ENCODE measurements at places on chromosomes 5 and 9.

DNA sequence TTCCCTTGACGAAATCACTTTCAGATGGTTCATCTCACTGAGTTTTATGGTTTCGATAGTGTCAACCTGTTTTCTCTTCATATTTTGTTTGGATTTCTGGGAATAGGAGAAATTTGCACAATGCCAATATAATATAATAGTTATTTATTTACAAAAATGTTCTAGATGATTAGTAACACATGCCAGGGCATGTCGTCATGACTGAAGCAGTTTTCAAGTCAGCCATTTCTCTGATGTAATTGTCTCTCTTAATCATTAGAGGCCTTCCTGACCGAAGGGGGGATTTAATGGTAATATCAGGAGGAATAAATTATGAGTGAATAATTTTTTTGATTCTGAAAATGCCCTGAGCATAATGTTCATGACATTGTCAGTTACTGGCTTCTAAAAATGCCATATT lies 246.5 kb upstream of the ATP10B start:
- no peak overlapping the region for H3K4me3 ChIP-seq
- no peaks in the 10 kb centered on the region for H3K4me1 ChIP-seq
- H3K27me3 ChIP-seq, result no peaks in the 10 kb centered on the region
- no peak overlapping the region for H3K27ac ChIP-seq
- DNase-seq, result no peak
- no peaks in the 10 kb centered on the region for H3K36me3 ChIP-seq

- no peaks in the 10 kb centered on the region for H3K4me1 ChIP-seq
- H3K36me3 ChIP-seq, result no peaks in the 10 kb centered on the region
- no peak overlapping the region for H3K27ac ChIP-seq
- H3K4me3 ChIP-seq, result no peak overlapping the region
Measured at GRCh38 chr5:88483964-88484672, 215.5 kb upstream of the TMEM161B start.

DNA sequence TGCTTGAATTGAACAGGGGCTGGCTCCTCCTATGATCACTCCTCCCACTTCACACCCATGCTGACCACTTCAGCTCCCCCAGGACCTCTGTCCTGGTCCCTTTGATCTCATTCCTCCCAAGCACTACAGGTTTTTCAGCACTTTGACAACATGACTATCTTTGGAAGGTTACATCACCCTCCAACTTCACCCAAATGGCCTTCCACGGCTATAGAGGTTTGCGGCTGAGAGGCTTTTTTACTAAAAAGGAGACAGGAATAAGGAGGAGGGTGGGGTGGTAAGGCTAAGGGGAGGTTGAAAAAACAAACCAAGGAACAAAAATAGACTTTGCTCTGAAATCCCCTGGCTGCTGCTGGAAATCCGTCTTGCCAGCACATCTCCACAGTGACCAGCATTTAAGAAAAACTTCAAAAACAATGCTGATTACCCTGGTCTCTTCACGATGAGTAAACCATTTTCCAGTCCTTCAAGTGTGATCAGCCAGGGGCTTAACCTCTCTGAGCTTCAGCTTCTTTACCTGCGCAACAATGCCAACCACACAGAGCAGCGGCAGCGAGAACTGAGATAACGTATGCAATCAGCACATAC lies 102.7 kb downstream of the DPYSL3 start:
- no peaks in the 10 kb centered on the region for H3K4me1 ChIP-seq
- H3K27ac ChIP-seq, result no peak overlapping the region
- H3K27me3 ChIP-seq, result no peaks in the 10 kb centered on the region
- no peak overlapping the region for H3K4me3 ChIP-seq
- H3K36me3 ChIP-seq, result no peaks in the 10 kb centered on the region

DNA sequence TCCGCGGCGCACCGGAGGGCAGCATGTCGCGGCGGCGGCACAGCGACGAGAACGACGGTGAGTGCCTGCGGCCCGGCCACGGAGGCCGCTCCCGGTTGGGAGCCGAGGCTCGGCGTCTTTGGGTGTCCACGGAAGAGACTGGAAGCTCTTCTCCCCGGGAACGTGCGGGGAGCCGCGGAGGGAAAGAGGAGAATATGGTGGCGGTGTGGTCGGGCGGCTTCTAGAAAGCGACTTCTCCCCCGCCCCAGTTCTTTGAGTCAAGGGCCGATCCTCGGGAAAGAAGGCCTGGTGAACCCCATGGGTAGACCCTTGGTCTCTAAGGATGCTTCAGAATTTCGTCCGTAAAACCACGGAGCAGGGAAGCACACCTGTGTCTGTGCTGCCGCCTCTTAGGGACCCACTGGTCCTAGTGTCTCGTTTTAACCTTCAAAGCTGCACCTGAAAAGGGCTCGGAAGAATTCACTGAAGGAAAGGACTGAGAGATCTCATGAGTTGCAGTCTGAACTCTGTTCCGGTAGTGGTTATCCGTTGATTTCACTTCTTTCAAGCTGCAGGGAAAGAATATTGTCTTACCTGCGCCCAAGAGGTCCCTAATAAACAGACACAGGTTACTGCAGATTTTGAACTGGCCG lies 354 bp downstream of the NCBP1 start:
- H3K4me1 ChIP-seq, result peaks cover 54% of the 10 kb centered on the region
- no peaks in the 10 kb centered on the region for H3K27me3 ChIP-seq
- DNase-seq, result no peak
- H3K36me3 ChIP-seq, result peaks cover 19% of the 10 kb centered on the region
- peak overlapping the region; percentile 100 for H3K4me3 ChIP-seq
- H3K27ac ChIP-seq, result peak overlapping the region; percentile 99

- H3K4me3 ChIP-seq, result peak overlapping the region; percentile 96
- peak; percentile 57 for DNase-seq
- H3K36me3 ChIP-seq, result peaks cover 25% of the 10 kb centered on the region
- H3K4me1 ChIP-seq, result peaks cover 47% of the 10 kb centered on the region
- peak overlapping the region; percentile 94 for H3K27ac ChIP-seq
- H3K27me3 ChIP-seq, result no peaks in the 10 kb centered on the region
Measured at GRCh38 chr5:108380531-108381349, 1.2 kb downstream of the FBXL17 start.

DNA sequence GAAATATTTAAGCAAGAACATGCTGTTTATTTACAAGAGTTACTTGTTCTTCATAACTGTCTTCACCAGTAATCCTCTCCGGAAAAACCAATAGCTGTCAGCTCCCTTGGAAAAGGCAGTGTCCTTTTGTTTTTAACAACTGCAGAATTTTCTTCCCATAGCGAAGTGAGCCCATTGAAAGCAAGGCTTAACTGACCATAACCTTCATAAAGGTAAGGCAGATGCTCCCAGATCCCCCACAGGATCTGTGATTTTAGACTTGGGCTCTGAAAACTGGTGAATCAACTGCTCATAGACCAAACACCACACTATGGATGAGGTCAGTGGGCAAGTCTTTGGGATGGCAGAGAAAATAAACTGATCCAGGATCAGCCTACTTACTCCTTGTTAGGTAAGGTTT lies 155.0 kb downstream of the GLIS3 start:
- no peak overlapping the region for H3K4me3 ChIP-seq
- peaks cover 18% of the 10 kb centered on the region for H3K27me3 ChIP-seq
- DNase-seq, result no peak

DNA sequence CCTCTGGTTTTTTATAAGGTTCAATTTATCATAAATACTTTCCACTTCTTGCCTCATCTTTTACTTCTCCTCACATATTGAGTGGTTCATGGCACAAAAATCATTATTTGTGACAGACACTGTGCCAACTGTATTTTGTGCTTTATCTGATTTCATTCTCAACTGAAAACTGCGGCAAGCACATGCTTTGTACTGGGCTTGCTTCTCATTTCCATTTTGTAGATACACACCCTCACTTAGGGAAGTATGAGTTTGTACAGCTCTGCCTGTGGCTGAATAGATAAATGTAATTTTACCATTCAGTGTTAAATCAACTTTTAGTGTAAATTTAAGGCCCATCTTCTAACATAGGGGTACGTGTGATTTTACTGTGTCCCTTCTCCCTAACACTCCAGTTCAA lies 83.6 kb downstream of the ANXA2R start:
- no peak overlapping the region for H3K4me3 ChIP-seq
- DNase-seq, result no peak
- H3K27ac ChIP-seq, result no peak overlapping the region
- H3K27me3 ChIP-seq, result no peaks in the 10 kb centered on the region
- H3K36me3 ChIP-seq, result peaks cover 2% of the 10 kb centered on the region

- peaks cover 4% of the 10 kb centered on the region for H3K4me1 ChIP-seq
- H3K27ac ChIP-seq, result no peak overlapping the region
- H3K4me3 ChIP-seq, result no peak overlapping the region
- H3K36me3 ChIP-seq, result no peaks in the 10 kb centered on the region
Measured at GRCh38 chr5:60604771-60605170, 95.2 kb downstream of the DEPDC1B start.

GRCh38 chr9:131039129-131039954 lies 30.4 kb downstream of the LAMC3 start:
- no peak overlapping the region for H3K27ac ChIP-seq
- DNase-seq, result no peak
- H3K4me3 ChIP-seq, result no peak overlapping the region
- H3K27me3 ChIP-seq, result peaks cover 8% of the 10 kb centered on the region
- no peaks in the 10 kb centered on the region for H3K36me3 ChIP-seq

DNA sequence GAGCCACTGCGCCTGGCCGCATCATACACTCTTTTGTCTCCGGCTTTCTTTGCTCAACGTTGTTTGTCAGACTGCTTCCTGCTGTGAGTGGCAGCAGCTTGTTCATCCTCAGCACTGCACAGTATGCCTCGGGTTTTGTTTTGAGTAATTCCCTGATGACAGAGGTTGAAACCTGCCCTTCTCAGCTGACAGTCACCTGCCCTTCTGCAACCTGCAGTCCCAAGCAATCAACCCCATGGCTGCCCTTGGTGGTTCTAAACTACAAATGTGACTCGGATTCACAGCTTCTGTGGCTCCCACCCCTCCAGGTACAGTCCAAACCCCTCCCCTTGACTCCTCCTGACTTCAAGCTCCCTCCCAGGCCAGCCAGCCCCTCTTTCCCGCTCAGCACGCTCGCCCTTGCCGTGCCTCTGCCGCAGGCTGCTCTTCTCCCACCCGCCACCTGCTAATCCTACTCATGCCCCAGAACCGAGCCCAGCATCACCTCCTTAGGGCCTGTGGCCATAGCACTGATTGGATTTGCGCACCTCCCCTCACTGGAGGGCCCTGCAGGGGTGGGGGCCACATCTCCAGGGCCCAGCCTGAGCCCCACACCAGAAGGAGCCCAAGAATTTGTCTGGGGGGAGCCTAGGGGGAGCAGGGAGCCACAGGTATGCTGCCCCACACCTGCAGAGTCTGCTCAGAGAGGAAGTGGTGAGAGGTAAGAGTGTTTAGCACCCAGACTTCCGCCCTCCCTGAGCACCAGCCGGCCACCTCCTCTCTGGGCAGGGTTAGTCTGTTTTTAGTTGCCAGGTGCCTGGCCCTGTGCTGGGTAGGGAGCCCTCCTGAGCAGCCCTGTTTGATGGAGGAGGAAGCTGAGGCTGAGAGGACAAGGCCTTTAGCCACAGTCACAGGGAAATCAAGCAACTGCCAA lies 10.1 kb downstream of the EEIG1 start:
- H3K36me3 ChIP-seq, result peaks cover 13% of the 10 kb centered on the region
- no peaks in the 10 kb centered on the region for H3K27me3 ChIP-seq
- peak overlapping the region; percentile 79 for H3K4me3 ChIP-seq
- H3K4me1 ChIP-seq, result peaks cover 100% of the 10 kb centered on the region
- peak overlapping the region; percentile 97 for H3K27ac ChIP-seq

DNA sequence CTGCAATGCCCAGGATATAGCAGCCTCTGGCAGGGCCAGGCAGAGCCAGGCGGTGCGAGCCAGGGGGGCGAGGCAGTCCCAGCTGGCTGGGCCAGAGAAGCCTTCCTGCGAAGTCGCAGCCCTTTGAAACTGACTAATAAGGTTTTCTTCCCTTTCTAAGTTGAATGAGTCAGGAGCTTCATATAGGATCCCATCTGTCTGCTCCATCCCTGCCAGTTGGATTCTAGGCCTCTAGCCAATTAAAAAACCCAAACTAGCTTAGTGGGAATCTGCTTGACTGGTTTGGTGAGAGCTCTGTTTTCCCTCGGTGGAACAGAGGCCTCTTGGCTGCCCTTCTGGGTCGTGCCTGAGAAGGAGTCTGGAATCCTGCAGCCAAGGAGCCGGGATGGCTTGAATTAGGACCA lies 70.1 kb upstream of the RAPGEF1 start:
- no peaks in the 10 kb centered on the region for H3K4me1 ChIP-seq
- no peak overlapping the region for H3K4me3 ChIP-seq
- H3K27me3 ChIP-seq, result peaks cover 26% of the 10 kb centered on the region
- H3K36me3 ChIP-seq, result no peaks in the 10 kb centered on the region
- no peak overlapping the region for H3K27ac ChIP-seq

DNA sequence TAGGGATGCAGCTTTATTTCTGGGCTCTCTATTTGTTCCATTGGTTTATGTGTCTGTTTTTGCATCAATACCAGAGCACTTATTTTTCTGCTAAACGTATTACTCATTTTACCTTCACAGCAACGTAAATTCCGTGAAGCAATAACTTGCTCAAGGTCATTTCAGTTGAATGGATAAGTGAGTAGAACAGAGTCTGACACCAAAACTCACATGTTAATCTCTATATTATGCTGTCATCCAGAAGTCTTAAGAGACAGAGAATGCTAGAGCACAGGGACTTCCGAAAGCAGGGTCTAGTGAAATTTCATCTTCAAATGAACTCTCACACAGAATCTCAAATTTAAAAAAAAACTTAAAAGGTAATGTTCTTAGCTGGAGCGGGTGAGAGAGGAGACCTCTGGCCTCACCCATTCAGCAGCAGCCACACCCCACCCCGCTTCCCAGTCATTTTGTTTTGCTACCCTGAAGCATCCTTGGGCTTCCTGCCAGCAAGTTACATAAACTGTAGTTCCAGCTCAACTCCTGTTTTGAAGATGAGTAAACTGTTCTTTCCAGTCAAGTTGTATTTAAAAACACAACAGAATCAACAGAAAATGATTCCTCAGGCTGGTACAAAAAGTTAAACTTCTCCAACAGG lies 69.3 kb downstream of the TRIM36 start:
- DNase-seq, result no peak
- H3K4me3 ChIP-seq, result no peak overlapping the region
- no peaks in the 10 kb centered on the region for H3K36me3 ChIP-seq
- no peaks in the 10 kb centered on the region for H3K4me1 ChIP-seq
- H3K27ac ChIP-seq, result no peak overlapping the region

DNA sequence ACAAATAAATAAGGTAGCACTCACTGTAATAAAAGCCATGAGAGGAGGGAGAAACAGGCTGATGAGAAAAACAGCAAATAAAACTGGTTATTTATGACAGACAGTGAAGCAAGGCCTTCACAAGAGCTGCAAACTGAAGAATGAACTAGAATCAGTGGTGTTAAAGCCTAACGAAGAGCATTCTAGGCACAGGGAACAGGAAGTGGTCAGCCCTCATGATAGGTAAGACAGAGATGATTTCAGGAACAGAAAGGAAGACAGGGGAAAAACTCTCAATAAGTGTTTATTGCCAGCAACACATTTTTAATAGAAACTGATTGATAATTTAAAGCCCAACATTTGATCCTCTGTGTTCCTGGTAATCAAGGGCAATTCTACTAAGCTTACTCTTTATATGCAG lies 124.5 kb downstream of the EDIL3 start:
- DNase-seq, result no peak
- no peaks in the 10 kb centered on the region for H3K36me3 ChIP-seq
- no peak overlapping the region for H3K27ac ChIP-seq

- no peak overlapping the region for H3K4me3 ChIP-seq
- no peaks in the 10 kb centered on the region for H3K4me1 ChIP-seq
- DNase-seq, result no peak
- no peaks in the 10 kb centered on the region for H3K36me3 ChIP-seq
- H3K27me3 ChIP-seq, result peaks cover 10% of the 10 kb centered on the region
Measured at GRCh38 chr5:128966375-128966774, 1.1 kb downstream of the SLC27A6 start.

All from activated B cell treated with CpG ODN at 0.5 μM for 24 hours (primary cell).